ENCODE measurements at places on chromosomes 4 and X.

DNA sequence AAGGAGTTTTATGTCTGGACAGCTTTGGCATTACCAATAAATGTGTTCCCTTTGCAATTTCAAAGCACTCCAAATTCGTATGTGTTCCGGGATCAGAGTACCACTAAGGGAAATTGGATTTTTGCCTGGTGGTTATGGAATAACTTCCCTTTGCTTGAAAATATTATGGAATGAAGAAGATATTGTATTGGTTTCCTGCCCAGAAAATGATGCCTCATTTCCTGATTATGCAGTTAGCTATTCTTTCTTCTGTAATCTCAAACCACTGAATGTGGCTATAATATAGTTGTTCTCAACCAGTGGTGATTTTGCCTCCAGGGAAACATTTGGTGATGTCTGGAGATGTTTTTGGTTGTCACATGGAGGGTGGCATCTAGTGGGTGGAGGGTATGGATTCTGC, 142.9 kb downstream of the PCDH7 start:
- DNase-seq: no peak

DNA sequence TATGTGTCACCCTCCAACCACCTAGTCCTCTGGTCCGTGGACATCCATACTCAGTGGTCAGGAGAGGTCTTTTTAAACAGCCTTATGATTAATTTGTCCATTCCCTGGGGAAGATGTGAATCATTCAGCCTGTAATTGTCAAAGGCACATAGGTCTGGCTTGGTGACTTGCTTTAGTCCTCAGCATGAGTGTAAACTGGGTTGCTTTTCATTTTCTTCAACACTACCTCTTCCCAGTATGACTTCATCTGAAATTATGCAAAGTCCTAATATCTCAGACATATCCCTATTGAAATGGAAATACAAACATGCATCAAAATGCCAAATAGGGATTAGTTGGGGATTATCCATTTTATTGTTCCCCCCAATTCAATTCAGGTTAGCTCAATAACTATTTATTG, 208.3 kb upstream of the AMOT start:
- no peak for DNase-seq

- DNase-seq: no peak
Observed at GRCh38 chr4:67355806-67356205, 189.5 kb downstream of the CENPC start.

GRCh38 chrX:2954541-2954940, 25.4 kb upstream of the ARSD start:
- DNase-seq: no peak

- no peak for DNase-seq
Observed at GRCh38 chr4:12579172-12579571, 905.0 kb downstream of the RAB28 start.

DNA sequence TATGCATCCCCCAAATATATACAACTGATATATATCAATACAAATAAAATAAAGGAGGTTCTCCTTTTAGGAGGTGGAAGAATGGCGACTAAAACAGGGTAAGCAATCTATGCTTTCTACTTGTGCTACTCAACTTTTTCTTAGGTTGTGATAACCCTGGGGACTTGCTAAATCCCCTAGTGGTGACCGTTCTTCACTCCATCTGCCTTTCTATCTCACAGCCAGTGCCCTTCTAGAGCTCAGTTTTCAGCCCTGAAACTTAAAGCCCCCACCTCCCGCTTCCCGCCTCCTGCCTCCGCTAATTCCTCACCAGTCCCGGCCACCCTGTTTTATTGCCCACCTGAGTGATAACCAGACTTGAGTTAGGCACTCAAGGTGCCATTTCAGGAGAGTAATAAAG, 15.5 kb upstream of the ESX1 start:
- no peak for DNase-seq

- DNase-seq: no peak
Observed at GRCh38 chr4:4395849-4396627, 9.1 kb downstream of the NSG1 start.

- DNase-seq: peak; percentile 5
Observed at GRCh38 chrX:110310896-110311295, 7.0 kb downstream of the AMMECR1 start.

DNA sequence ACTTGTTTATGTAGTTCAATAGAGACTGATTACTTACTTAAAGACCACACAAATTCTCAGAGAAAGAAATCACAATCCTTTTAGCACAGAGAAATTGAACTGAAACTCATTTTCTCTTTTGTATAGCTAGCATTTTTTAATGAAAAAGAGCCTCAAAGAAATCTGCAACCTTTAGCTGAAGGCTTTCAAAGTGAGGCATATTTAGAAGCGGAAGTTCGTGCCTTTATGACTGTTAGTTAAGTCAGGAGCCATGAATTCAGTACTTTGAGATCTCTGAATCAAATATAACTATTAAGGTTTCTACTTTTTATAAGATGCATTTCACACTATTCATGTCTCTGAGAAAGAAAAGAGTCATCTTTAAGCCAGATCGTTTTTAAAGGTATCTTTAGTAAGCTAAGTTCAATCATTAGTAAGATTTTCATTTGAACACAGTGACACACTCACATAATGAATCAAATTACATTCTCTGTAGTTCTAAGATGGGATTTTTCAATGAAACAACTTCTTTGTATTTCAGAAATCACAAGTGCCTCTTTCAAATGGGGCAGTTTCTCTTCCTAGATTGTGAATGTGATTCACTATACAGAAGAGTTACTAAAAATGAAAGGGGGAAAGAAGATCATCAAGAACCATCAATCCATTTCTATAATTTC, 61.4 kb downstream of the SMARCA1 start:
- no peak for DNase-seq

DNA sequence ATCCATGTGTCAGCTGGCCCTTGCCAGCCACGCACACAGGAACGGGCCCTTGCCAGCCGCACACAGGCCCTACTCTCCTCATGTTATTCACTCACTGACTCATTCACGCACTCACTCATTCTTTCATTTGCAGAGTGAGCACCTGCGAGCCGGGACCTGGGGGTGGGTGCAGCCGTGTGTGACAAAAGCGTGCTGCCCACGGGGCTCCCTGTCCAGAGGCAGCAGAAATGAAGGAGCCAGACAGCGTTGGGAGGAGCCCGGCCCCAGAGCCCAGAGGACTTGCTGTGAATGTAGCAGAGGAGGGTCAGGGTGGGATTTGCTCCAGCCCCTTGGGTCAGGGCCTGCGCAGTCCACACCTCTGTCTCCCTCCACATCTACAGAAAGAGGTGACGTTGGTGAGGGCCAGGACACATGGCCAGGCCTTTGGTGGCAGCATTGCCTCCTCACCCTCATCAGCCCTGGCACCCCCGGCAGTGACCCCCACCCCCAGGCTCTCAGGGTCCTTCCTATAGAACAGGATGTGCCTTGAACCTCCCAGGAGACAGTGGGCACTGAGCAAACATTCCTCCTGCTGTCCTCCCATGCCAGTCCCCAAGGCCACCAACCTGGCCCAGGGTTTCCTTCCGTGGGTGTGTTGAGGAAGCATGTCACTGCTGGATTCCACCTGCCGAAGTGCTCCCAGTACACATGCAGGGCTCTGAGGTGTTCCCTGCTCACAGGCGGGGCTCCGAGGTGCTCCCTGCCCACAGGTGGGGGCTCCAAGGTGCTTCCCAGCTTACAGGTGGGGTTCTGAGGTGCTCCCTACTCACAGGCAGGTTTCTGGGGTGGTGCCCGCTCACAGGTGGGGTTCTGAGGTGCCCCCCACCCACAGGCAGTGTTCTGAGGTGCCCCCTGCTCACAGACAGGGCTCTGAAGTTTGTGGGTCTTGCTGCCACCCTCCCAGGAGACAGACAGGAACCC, 105.7 kb downstream of the HMX1 start:
- no peak for DNase-seq

GRCh38 chrX:14039344-14039743, 9.7 kb upstream of the GEMIN8 start:
- DNase-seq: peak; percentile 24

DNA sequence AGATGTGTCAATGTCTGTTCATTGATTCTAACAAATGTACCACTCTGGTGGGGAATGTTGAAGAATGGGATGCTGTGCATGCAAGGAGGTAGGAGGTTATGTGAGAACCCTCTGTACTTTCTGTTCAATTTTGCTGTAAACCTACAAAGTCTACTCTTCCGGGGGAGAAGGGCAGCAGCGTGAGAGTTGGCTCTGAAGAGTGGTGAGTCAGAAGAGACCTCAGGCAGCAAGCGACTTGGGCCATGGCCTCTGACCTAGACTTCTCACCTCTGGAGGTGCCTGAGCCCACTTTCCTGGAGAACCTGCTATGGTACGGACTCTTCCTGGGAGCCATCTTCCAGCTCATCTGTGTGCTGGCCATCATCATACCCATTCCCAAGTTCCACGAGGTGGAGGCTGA, 26.7 kb downstream of the MANBA start:
- no peak for DNase-seq

- no peak for DNase-seq
Observed at GRCh38 chrX:81304563-81304962, 102.7 kb downstream of the SH3BGRL start.

GRCh38 chr4:2415881-2416563, 2.4 kb downstream of the ZFYVE28 start:
- DNase-seq: no peak

DNA sequence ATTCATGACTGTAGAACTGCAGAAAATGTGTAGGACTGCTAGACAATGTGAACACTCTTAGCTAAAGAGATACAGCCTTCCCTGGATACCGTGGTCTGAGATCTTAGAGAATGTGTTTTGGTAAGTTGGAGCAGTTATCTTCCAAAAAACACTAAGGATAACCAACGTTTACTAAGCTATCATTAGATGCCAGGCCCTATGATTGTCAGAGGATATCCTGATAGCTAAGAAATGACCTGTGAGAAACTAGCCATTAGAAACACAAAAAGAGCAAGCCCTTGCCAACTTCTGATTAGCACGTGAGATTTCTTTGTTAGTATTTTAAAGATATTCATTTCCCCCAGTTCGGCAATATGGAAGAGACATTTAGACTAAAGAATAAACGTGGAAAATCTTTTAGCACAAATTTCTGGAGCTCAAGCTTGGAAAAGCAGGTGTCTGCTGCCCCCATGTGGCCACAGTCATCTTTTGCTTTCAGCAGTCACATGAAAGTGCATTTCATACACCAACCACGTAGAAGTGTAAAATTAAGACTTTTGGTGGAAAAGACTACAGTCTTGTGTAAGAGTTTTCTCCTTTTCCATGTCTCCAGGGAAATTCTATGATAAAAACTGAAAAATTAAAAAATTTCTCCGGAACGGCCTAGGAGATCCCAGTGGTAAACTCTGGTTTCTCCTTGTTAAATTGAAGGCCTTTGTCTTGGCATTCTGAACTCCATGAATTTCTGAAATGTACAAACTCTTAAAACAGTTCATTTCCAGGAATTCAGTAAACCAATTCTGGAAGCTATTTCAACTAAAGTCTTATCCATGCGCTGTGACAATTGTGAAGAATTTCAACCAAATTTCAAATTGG, 136.4 kb downstream of the ZNF674 start:
- DNase-seq: peak; percentile 24

- no peak for DNase-seq
Observed at GRCh38 chrX:76029385-76029784, 143.5 kb upstream of the PBDC1 start.

DNA sequence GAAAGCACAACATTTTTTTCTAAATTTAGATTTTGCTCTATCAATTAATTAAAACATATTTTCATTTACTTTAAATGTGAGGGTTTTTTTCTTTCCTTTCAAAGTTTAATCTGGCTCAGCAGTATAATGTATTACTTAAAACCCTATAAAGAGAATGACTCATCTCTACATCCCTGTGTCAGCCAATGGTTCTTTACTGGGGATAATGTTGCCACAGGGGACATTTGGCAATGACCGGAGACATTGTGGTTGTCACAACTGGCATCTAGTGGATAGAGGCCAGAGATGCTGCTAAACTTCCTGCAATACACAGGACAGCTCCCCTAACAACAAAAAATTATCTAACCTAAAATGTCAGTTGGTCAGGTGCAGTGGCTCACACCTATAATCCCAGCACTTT, 53.8 kb downstream of the SYNPO2 start:
- no peak for DNase-seq

- no peak for DNase-seq
Observed at GRCh38 chr4:159035570-159035969, 67.3 kb upstream of the RAPGEF2 start.

DNA sequence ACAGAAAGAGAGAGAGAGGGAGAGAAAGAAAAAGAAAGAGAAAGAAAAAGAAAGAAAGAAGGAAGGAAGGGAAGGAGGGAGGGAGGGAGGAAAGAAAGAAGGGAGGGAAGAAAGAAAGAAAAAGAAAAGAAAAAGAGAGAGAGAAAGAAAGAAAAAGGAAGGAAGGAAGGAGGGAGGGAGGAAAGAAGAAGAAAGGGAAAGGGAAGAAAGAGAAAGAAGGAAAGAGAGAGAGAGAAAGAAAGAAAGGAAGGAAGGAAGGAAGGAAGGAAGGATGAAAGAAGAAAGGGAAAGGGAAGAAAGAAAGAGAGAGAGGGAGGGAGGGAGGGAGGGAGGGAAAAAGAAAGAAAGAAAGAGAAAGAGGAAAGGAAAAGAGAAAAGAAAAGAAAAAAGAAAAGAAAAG, 10.8 kb downstream of the OPHN1 start:
- DNase-seq: no peak

DNA sequence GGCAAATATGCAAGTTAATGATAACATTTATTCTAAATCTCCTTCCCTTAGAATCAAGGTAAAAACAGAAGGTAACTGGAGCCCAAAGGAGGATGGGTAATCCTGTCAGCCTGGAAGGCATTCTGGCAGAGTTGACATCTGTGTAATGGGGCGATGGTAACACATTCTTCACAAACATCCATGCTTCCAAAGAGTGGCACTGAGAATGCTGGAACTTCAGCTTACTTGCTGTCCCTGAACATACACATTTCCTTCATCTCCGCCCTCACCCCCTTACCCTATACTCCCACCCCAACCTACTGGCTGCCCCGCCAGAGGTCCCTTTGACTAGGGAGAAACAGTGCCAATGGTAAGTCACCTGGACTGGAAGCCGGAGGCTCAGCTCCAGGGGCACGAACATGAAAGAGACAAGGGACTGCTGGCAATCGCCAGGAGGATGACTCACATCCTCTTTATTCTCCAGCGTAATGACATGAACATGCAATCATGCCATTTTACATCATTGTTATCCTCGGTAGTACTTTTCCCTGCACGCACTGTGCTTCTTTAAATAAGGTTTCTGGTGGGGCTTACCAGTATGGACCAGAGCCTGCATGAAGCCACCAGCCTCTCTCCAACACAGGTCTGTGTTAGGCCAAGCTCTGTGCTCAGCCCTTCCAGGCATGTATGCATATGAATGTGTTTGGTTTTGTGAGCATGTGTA, 694.2 kb upstream of the TENM3 start:
- DNase-seq: no peak

DNA sequence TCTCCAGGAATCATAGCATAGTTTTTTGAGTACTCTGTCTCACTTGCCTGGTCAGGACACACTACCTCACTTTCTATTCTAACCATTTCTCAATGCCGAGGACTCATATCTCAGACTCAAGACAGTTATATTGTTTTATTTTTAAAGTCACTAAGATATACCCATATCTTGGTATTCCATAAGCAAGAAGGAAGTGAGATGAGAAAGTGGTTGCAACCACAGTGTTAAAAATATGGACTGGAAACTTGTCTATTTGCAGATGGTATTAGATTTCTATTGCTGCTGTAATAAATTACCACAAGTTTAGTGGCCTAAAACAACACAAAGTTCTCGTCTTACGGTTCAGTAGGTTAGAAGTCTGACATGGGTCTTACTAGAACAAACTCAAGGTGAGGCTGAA, 344.8 kb upstream of the MAGEB2 start:
- no peak for DNase-seq

All from stimulated activated CD8-positive, alpha-beta memory T cell treated with anti-CD3 and anti-CD28 coated beads, Interleukin-4, amount 100 ng/mL, for 4 hours (primary cell).